Fibroblast of skin of right biceps (primary cell): ENCODE measurements at places on chromosomes 7 and 10.
A peak's percentile ranks its signal among the peaks of the same experiment; 100 is the strongest.

DNA sequence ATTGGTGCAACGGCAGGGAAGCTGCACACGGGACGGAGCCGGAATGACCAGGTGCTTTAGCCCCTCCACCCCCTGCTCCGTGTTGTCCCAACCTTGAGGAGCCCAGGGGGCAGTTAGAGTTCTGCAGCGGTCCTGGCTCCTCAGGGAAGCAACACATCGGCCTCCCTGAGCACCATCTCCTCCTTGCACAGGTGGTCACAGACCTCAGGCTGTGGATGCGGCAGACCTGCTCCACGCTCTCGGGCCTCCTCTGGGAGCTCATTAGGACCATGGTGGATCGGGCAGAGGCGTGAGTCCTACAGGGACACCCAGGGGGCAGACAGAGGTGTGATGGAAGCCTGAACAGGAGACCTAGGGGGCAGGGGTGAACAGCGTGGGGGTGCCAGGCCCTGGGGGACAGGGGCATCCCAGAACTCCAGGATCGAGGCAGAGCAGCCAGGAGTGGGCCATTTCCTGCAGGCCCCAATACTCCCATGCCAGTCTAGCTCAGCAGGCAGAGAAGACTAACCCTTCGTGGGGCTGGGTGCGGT is 7.3 kb downstream of the ASL start:
- DNase-seq: no peak

GRCh38 chr7:142131439-142132185 is 20.1 kb downstream of the MGAM2 start:
- DNase-seq: no peak

- no peak for DNase-seq
Measured at GRCh38 chr10:101771380-101771779, 4.5 kb downstream of the FGF8 start.

GRCh38 chr7:139054101-139054500 is 18.3 kb upstream of the ZC3HAV1L start:
- no peak for DNase-seq

GRCh38 chr10:49309691-49310411 is 10.9 kb downstream of the C10orf71 start:
- no peak for DNase-seq

DNA sequence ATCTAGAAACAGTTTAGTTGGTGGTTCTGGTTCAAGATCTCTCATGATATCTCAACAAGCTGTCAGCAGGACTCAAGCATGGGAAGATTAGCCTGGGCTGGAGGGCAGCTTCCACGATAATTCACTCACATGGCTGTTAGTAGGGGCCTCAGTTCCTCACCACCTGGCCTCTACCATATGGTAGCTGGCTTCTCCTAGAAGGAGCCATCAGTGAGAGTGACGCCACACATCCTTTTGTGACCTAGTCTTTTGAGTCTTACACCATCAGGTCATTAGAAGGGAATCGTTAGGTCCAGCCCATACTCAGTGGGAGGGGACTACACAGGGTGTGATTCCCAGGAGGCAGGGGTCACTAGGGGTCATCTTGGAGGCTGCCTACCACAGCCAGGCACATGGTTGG is 239.3 kb upstream of the PLPP4 start:
- no peak for DNase-seq

- no peak for DNase-seq
Measured at GRCh38 chr10:51934373-51934772, 235.0 kb upstream of the CSTF2T start.

GRCh38 chr7:100626055-100626454 is 13.7 kb downstream of the MOSPD3 start:
- DNase-seq: no peak

DNA sequence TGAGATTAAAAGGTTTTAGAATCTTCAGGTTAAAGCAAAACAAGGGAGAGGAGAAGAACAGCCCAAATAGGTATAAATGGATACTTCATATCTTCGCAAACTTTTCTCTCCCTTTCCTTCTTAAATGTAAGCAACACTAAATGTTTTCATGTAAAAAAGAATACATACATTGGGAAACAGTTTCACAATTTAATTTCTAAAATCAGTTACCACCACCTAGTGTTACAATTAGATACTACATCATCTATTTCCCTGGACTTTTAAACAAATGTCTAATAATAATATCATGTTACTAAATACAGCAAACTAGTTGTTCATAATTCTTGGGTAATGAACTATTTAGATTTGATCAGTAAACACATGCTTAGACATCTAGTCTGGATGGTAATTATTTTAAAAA is 35.8 kb downstream of the MINDY3 start:
- peak; percentile 20 for DNase-seq
